Heart right ventricle (tissue), 16 donors: ENCODE measurements at places on chromosomes 4 and X. TPM values are rescaled to one million over a fixed set of nuclear protein-coding genes. Genes with fewer than 3 reads are reported as not detected.

Gene CXorf49
- not detected for polyA plus RNA-seq

Gene FGD1
- 4.3 TPM for polyA plus RNA-seq

Gene F8A2
- not detected for polyA plus RNA-seq

Gene WDR17
- polyA plus RNA-seq, result 0.06 TPM

Gene MBNL3
- 2.0 TPM for polyA plus RNA-seq

Gene NHS
- 0.20 TPM for polyA plus RNA-seq

Gene ELOVL6
- polyA plus RNA-seq, result 7.7 TPM

Gene MFAP3L
- 0.94 TPM for polyA plus RNA-seq

Gene RTL5
- polyA plus RNA-seq, result 1.8 TPM

Gene NPY1R
- polyA plus RNA-seq, result 1.3 TPM

Gene SMIM31
- polyA plus RNA-seq, result not detected

Gene XK
- 1.8 TPM for polyA plus RNA-seq

Gene CEP44
- 3.9 TPM for polyA plus RNA-seq

Gene CSN1S1
- not detected for polyA plus RNA-seq

Gene RNF128
- 0.01 TPM for polyA plus RNA-seq

Gene GLUD2
- polyA plus RNA-seq, result 0.62 TPM

Gene GLRA2
- not detected for polyA plus RNA-seq

Gene MUC7
- not detected for polyA plus RNA-seq

Gene SPOCK3
- polyA plus RNA-seq, result not detected

Gene AP1AR
- polyA plus RNA-seq, result 5.5 TPM

Gene PGAM4
- not detected for polyA plus RNA-seq

Gene NAAA
- polyA plus RNA-seq, result 6.9 TPM

Gene NAT8L
- polyA plus RNA-seq, result 0.29 TPM

Gene DCAF4L1
- polyA plus RNA-seq, result 0.51 TPM

Gene HTR2C
- polyA plus RNA-seq, result not detected

Gene GUCY1A1
- polyA plus RNA-seq, result 13.8 TPM

Gene SORBS2
- 175 TPM for polyA plus RNA-seq
